ENCODE measurements at places on chromosomes 2 and 18.

- DNase-seq = no peak
Observed at GRCh38 chr2:46339200-46339599, 42.0 kb downstream of the EPAS1 start.

- no peak for DNase-seq
Observed at GRCh38 chr2:2102866-2103653, 228.0 kb downstream of the MYT1L start.

DNA sequence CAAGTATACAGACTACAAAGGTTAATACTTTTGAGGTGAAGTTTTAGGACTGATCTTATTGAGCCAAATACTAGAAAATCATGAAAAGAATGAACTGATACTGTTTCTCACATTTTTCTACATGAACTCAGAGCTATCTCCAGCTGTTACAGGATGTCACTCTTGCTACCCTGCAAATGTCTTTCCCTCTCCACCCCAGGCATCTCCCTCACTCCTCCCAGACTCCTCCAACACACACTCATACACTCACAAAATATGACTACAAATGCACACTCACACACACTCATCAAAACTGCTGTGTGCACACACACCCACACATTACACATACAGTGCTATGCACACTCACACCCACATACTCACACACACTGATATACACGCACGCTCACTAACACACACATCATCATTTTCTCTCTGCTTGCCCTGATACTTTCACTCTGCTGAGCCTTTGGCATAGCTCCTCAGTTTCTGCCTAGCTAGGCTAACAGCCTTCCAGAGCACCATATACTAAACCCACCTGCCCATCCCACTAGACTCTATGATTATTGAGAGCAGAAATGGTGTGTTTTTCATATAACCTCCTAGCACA lies 273.3 kb downstream of the CD226 start:
- no peak for DNase-seq

DNA sequence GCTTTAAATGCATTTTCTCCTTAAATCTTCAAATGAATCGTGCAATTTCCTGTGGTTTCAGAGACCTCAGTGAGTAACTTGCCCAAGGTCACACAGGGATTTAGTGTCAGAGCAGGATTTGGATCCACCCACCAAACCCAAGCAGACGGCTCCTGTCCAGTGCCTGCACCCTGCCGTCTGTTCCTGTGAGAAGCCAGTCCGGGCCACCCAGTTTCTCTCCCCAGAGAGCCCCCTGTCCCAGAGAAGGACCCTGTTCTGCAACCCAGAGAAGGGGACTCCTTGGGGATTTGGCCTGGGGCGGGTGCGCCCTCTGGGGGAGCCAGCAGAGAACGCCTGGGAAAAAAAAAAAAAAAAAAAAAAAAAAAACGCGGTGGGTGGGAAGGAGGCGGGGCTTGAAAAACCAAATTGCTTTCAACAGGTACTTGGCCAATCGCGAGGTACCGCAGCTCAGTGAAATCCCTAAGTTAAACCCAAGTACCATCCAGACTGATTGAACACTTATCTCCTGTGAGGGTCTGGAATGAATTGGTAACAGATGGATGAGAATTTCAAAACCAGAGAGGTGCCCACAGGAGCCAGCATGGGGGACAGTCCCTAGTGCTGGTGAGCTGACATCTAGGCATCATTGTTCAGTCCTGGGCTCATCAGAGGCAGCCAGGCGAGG lies 30.9 kb upstream of the REEP1 start:
- no peak for DNase-seq

DNA sequence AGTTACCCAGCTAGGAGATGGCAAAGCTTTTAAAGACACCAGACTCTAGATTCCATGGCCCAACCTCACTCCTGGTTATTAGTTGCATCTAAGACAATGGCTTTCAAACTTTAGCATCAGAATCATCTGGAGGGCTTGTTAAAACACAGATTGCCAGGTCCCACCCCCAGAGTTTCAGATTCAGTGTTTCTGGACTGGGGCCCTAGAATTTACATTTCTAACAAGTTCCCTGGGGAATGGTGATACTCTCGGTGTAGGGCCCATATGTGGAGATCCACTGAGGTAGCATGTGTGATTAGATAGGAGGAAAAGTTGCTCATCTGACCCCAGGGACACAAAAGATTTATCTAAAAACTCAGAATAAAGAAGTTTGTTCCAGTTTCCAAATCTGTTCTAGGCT lies 14.5 kb upstream of the TTR start:
- no peak for DNase-seq

GRCh38 chr2:180046202-180046601 lies 39.1 kb upstream of the CWC22 start:
- DNase-seq = no peak

DNA sequence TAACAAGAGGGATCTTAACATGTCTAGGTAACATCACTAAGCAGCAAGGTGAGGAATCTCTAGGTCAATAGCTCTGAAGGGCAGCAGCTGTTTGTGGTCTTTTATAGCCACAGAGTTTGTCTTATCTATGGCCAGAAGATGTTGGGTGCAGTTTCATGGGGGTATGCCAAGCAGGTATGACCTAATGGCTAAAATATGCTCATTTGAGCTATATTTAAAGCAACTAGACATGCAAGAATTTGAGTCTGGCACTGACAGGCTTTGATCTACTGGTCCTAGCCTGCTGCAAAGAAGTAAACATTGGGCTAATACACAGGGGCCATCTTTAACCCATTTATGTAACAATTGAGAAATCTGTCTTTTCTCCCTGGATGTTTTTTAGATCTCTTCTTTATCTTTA lies 13.9 kb upstream of the UGP2 start:
- no peak for DNase-seq

- no peak for DNase-seq
Observed at GRCh38 chr2:178943745-178944144, 106.2 kb downstream of the CCDC141 start.

DNA sequence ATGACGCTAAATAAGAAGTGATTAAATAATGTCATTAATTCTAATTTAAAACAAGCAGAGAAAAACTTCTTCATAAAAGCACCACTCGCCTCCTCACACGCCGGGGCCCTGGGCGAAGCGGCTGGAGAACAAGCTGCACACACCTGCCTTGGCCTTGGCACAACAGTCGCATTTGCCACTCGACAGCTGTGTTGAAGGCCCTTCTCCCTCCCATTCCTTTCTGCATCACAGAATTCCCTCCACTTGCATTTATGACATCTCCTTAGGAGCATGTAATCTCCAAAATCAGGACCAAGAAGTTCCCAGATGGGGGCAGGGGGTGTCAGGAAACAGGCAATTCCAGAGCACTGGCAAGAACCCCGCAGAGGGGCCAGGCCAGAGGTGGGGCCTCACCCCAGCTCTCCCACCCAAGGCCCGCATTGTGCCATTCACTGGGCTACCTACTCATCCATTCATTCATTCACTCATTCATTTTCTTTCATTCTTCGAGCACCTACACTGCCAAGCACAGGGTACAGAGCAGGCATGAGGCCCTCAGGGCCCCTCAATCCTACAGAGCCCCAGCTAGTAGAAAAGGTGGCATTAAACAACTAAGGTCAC lies 6.4 kb downstream of the HDAC4 start:
- DNase-seq = no peak

- DNase-seq = no peak
Observed at GRCh38 chr18:9705183-9705829, 2.8 kb upstream of the RAB31 start.

DNA sequence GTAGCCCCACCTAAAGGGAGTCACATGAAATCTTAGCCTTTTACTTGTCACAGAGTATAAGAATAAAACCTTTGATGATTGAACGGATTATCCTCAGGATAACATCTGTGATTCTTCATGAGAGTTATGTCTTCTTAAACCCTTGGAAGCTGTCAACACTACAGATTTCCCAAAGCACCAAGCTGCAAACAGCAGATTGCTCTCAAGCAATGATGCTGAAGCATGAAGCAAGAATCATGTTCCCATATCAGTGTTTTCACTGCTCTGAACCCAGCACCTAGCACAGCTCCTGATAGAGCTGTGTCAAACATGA lies 47.6 kb upstream of the CELF4 start:
- DNase-seq = no peak

GRCh38 chr2:84441505-84441904 lies 17.6 kb downstream of the SUCLG1 start:
- no peak for DNase-seq

GRCh38 chr2:168495524-168495923 lies 39.5 kb downstream of the CERS6 start:
- DNase-seq = no peak

- DNase-seq = no peak
Observed at GRCh38 chr2:101988541-101988940, 3.2 kb upstream of the IL1R2 start.

GRCh38 chr2:238238766-238239542 lies 884 bp downstream of the HES6 start:
- no peak for DNase-seq

GRCh38 chr2:113138428-113139322 lies 11.3 kb downstream of the IL1RN start:
- peak; percentile 12 for DNase-seq

GRCh38 chr2:43715300-43716098 lies 39.3 kb upstream of the C1GALT1C1L start:
- DNase-seq = no peak

- DNase-seq = no peak
Observed at GRCh38 chr2:207107551-207107950, 58.2 kb downstream of the KLF7 start.

DNA sequence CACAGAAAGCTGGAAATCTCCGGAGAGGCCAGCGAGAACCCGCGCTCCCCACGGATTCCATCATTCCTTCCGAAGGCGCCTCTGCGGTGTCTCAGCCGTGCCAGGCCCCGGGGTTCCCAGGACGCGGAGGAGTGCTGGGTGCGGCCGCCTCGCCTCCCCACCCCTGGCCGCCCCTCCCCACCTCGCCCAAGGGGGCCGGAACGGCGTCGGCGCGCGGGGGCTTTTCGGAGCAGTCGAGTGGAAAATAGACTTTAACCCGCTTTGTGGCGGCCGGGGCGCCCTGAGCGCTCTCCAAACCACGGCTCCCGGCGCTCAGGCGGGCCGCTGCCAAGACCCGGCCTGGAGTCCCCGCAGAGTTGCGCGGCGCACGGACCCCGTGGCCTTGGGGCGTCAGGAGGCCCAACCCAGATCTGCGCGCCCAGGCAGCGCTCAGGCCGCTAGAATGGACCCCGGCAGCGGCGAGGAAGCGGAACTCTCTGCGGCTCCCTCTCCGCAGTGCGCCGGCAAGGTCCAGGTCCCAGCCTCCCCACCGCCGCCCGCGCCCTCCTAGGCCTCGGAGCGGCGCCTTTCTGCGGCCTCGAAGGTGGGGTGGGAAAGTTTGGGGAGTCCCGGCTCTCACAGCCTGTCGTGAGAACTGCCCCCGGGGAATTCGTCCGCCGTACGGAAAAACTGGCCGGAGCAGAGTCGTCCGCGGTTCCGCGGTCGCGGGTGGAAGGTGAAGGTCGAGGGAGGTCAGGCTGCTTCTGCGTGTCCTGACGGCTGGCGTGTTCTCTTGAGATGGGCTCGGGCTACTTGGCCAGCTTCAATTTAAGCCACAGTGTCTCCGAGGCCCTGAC lies 1.2 kb upstream of the EMX1 start:
- peak; percentile 3 for DNase-seq

- no peak for DNase-seq
Observed at GRCh38 chr2:56100791-56101312, 82.9 kb upstream of the CCDC85A start.

DNA sequence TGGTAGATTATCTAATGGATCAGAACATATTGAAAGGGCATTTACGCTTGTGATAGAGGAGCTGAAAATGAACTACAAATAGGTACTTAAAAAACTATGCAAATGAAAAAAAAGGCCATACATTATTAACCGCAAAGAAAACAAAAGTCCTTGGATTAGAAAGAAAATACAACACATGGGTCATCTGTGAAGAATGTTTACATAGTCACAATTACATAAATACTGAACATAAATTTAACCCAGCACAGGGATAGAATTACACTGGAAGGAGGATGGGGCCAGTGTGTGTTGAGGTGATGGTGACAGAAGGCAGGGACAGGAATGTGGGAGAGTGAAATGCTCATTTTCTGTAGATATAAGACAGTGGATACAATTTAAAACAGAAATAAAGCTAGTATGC lies 6.6 kb downstream of the NTSR2 start:
- DNase-seq = no peak

- DNase-seq = no peak
Observed at GRCh38 chr2:195575016-195575415, 82.0 kb upstream of the SLC39A10 start.

DNA sequence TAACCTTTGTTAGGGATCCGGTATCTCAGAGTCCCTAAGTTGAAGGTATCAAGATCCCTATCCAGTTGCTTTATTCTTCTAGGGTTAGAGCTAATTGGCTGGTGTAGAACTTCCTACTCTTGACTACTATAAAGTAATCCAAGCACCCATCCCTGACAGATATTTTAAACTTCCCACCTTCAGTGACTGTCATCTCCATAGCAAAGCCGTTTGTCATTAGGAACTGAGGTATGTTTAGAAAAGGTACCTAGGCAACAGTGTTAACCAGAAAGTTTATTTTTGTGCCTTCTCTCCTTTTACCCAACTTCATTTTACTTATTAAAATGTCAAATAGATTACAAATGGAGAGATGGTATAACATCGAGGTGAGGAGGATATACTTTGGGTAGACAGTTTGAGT lies 4.5 kb downstream of the FAM117B start:
- DNase-seq = no peak

- no peak for DNase-seq
Observed at GRCh38 chr2:177484180-177484795, 91.7 kb downstream of the AGPS start.

DNA sequence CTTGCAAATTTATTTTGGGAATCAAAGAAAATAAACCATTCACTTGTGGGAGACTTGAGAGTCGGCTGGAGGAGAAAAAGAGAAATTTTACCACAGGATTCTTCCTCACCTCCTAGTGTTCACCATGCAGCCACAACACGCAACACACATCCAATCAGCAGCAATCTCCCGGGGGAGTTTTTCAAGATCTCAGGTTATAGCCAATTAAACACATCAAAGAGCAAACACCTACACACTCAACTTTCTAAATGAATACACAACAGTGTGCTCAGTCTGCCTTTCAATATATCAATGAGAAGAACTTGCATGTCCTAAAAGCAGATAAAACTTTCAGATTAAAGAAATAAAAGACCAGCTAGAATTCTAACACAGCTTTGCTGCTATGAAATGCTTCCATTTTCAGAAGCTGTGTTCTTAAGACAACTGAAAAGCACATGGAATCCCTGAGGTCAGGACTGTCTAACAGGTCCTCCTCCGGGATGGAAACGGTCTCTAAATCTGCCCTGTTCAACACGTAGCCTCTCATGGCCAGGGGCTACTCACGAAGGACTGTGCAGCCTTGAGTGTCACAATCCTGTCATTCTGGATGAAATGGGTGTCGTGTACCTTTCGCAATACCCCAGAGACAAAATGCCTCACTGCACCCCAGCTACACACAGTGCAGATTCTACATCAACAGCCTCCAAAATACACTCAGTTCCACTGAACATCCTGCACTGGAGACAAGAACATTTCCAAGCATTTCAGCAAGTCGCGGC lies 84.2 kb downstream of the ZNF516 start:
- no peak for DNase-seq

DNA sequence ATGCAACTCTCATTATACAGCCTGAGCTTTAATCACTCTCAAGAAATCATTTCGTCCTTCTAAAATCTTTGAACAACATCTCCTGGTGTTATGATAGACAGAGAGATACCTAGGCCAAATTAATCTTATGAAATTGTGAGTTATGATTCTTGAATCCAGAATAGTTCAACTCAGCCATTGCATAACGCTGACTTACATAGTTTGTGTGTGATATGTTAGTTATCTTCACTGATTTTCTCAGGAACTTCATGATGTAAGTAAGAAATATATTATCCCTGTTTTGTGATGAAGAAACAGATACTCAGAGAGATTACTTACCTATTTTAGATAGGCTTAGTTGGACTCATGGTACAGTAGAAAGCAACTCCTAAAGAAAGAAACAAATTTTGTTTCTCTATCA lies 684.4 kb downstream of the ZEB2 start:
- no peak for DNase-seq

Measured in activated T-helper 1 cell treated with anti-CD3 and anti-CD28 coated beads, Interleukin-2, amount 50 U/mL, for 16 hours (primary cell).